Spleen (tissue), 13 donors: ENCODE measurements at places on chromosomes 2 and 18.

GRCh38 chr2:10732924-10733565 lies 11.6 kb downstream of the ATP6V1C2 start:
- no peak for DNase-seq

GRCh38 chr2:12262681-12263436 lies 453.9 kb upstream of the TRIB2 start:
- no peak for DNase-seq

DNA sequence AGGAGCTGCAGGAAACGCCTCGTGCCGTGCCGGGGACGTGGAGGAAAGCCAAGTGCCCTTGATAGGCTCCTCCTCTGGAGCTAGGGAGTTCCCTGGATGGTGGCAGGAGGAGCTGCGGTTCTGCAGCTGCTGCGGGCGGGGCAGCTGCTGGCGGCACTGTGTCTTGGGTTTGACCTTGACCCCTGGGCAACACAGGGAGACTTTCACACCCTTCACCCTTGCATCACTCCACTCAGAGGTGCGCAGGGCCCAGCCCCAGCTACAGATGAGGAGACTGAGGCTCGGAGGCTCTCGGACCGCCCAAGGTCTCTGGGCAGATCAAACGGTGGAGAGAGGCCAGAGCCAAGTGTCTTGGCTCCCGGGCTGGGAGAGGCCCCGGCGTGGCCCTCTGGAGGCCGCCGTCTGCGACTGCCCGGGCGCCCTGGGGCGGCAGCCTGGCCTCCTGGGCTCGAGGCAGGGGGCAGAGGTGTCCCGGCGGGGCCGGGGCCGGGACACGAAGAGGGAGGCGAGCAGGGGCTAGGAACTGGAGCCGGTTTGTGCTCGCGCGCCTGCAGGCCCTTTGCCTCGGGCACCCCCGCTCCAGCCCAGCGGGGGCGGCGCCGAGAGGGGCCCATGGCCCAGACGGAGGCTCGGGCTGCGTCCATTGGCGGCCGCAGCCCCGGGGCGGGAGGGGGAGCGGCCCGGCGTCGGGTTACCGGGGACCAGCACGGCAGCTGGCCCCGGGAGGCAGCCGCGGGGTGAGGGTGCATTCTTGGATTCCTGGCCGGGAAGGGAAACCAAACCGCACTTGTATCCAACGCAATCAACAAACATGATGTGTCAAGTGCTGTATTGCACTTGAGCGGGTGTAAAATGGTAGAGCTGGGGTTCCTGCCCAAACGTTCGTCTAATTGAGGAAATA lies 129.6 kb upstream of the SLC1A4 start:
- DNase-seq: peak; percentile 91

DNA sequence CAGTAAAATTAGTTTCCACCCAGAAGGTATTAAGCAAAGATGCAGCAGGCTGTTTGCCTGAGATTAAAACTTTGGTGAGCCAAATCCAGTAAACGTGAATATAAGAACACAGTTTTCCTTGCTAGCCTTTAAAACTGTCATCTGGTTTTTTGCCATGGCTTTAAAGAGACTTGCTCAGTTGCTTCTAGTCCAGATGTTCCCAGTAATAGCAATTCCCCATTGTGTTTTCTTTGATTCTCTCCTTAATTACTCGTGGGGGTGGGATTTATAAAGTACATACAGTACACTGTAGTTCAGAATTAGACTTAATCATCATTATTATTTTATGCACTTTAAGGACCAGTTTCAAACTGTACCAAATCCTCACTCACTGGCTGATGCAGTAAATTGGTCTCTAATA lies 303.5 kb upstream of the ZNF804A start:
- no peak for DNase-seq

GRCh38 chr2:200613692-200614091 lies 27.9 kb downstream of the AOX1 start:
- no peak for DNase-seq

DNA sequence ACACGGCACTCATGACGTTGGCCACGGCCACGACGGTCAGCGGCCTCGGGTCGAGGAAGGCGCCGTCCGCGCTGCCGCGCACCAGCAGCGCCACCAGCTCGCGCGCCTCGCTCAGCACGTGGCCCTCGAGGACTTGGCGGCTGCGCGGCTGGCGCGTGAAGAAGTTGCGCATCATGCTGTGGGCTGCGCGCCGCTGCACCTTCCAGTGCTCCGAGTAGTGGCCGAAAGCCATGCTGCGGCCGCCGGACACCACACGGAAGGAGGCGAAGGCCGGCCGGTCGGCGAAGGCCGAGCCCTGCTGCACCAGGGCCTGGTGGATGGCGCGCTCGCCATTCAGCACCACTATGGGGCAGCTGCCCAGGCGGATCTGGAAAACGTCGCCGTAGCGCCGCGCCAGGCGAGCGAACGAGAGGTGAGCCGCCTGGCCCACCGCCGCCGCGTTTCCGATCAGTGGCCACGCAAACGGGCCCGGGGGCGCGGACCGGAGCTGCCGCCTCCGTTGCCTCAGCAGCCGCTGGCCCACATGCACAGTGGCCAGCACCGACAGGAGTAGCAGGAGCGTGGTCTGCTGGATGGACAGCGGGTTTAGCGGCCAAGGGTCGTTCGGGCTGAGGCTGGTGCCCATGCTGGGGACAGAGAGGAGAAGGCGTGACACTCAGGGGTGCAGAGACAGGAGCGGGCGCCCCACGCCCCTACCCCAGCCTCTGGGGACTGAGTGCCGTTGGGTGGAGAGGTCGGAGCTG lies 1.0 kb downstream of the CYP1B1 start:
- DNase-seq: peak; percentile 80

GRCh38 chr18:52341608-52342381 lies 1.8 kb downstream of the DCC start:
- DNase-seq: no peak

GRCh38 chr2:101433465-101433864 lies 41.4 kb downstream of the RFX8 start:
- DNase-seq: no peak

GRCh38 chr2:30664761-30665358 lies 142.4 kb downstream of the CAPN13 start:
- DNase-seq: no peak

GRCh38 chr2:231330311-231330710 lies 65.2 kb upstream of the B3GNT7 start:
- DNase-seq: no peak

DNA sequence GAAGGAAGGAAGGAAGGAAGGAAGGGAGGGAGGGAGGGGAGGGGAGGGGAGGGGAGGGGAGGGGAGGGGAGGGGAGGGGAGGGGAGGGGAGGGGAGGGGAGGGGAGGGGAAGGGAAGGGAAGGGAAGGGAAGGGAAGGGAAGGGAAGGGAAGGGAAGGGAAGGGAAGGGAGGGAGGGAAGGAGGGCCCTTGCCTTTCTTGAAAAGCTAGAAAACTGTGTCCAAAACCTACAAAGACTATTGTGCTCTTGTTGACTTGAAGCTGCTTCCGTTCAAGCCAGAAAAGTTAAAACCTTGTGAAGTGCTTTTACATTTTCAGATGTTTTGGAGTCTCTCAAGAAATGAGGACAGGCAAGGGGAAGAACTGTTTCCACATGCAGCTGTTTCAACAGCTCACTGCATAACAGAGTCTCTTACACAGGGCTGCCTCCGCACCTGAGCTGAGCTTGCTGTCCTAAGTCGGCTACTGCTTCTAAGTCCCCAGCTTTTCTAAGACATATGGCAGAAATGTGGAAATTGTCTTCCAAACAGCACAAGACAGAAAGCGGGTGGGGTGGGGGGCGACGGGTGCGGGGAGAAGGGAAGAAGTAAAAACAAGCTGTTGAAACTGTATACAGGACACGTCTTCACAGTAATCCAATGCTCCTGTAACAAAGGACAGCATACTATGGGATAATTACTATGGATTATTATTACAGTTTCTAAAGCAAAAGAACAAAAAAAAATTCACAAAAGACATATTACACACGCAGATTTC lies 46.1 kb downstream of the BCL11A start:
- DNase-seq: no peak

DNA sequence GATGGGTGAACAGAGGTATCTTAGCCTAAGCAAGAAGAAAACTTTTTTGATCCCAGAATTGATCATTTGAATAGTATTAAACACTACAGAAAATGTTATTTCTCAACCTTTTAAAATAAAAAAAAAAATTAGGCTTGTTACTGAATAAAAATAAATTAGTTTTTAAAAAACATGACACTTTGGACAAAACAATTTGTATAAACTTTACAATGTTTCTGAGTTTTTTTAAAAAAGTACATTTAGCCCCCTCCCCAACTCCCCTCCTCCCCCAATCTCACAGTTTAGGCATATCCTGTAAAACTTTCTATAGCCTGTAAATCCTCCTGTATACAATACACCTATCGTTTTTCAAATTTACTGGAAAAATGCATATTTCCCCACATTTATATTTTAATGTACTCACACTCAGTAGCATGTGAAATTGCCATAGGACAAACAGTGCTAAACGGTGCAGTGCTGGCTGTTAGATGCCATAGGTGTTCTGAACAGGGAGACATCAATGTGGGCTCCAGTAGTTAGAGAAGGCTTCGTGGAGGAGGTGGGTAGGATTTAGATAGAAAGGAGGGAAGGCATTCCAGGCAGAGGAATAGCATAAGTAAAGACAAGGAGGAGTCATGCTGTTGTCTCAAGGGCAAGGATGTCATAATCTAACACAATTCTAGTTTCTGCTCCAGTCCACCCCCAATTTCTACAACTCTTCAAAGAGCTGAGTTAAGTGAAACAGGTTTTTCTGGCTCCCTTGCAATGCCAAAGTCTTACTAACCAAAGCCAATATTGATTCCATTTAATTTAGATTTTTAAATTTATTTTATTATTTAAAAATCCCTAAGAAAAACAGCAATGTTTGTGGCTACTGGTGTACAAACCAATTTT lies 50.9 kb downstream of the SP3 start:
- DNase-seq: no peak

DNA sequence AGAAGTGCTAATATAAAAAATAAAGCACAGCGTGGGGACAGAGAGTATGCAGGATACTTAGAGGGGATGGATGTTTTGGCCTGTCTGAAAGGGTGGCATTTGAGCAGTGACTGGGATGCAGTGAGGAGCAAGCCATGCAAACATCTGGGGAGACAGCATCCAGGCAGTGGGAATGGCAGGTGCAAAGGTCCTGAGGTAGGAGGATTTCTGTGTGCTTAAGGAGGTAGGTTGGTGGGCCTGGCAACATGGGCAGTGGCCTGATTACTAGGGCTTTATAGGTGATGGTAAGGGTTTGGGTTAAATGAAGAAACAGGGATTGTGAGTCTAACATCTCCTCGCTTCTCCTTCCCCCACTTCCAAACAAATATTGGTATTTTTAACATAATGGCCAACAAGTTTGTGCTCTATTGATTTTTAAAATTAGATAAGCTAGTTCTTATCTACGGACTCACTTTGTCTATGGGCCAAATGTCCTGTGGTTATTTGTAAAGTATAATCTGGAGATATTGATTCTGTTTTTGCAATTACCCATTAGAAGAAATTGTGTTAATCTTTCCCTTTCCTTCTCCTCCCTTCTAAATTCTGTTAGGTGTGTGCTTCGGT lies 2.4 kb downstream of the AOX1 start:
- DNase-seq: no peak

- DNase-seq: peak; percentile 75
These were observed 39.6 kb downstream of the DOCK10 start for GRCh38 chr2:225002656-225003045.

- no peak for DNase-seq
These were observed 529 bp upstream of the AMER3 start for GRCh38 chr2:130754811-130755210.

DNA sequence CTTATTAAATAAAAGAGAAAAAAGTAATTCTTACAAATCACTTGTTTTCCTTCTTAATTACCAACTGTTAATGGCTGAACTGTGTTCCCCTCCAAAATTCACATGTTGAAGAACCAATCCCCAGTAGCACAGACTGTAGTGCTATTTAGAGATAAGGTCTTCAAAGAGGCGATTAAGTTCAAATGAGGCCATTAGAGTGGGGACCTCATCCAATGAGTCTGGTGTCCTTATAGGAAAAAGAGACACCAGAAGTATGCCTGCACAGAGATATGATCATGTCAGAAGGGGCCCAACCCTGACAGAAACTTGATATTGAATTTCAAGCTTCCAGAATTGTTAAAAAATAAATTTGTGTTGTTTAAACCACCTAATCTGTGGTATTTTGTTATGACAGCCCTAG lies 89.8 kb downstream of the MEMO1 start:
- DNase-seq: no peak

DNA sequence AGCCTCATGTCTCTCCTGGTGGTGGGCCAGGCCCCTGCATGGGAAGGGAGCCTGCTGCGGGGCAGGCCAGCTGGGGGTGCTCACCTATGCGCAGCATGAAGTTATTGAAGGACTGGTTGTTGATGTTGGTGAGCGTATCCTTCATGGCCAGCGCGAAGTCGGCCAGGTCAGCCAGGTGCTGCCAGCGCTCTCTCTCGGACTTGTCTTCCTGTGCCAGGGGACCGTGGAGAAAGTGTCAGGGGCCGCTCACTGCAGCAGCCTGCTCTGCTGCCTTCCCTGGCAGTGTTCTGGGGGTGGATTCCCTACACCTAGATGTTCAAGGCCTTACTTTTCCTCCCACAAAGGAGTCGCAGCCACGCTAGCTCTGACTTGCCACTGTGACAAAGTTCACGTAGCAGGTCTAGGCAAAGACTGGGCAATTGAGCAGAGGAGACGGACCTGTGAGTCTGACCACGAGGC lies 28.2 kb downstream of the CENPO start:
- peak; percentile 51 for DNase-seq

DNA sequence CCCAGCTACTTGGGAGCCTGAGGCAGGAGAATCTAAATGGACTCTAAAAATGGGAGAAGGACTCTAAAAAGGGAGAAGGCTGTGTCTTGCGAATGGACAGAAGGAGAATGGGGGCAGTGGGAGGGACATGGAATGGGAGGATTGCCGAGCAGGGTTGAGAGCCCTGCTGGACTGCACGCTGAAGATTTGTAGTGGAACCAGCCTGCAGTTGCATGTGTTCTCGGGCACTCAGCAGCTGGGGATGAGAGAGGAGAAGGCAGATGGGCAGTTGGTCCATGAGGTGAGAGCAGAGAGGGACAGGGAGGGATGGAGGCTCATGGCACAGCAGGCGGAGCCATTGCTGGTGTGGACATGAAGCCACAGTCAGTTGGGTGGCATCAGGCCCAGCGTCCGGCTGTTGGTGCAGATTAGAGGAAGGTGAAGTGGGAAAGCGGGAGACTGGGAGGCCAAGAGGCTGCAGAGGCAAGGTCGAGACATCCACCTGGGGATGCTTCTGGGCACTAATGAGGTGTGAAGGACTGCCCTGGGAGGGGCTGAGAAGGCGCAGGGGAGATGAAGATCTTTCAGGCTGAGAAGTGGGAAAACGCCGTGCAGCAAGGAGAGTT lies 40.7 kb downstream of the DCDC2C start:
- DNase-seq: no peak

- no peak for DNase-seq
These were observed 261.7 kb upstream of the SLC39A10 start for GRCh38 chr2:195395362-195395761.

DNA sequence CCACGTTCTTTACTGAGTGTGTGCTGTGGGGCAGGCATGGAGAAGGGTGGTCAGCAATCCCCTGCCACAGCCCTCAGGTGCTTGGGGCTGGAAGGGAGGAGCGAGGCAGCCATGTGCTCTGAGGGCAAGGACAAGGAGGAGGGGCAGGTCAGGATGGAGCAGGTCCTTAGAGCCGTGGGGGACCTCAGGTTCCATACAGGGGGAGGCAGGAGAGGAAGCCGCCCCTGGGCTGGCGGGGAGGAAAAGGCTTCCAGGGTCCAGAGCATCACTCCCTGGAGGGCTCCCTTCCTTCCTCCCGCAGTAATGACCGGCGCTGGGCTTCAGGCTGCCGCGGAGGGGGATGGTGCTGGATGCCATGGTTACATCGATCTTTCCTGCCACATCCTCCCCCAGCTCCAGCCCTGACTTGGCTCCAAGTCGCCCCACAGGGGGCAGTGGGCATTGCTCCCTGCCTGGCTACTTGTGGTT lies 6.6 kb downstream of the GAREM2 start:
- no peak for DNase-seq
